A549 treated with CORT108297 at 1 μM for 4 hours (cell line): ENCODE measurements at places on chromosomes 2 and 18. TPM values are rescaled to one million over a fixed set of nuclear protein-coding genes. Genes with fewer than 3 reads are reported as not detected.

SOX11 gene
- total RNA-seq = not detected in 5 replicates

KCNJ13 gene
- not detected in 5 replicates for total RNA-seq

CNTNAP5 gene
- not detected in 5 replicates for total RNA-seq

REEP1 gene
- 0.67 to 0.87 TPM (median 0.74 TPM) in 5 replicates for total RNA-seq

SERPINB10 gene
- not detected in 5 replicates for total RNA-seq

IRS1 gene
- total RNA-seq = 13.6 to 20.2 TPM (median 17.2 TPM) in 5 replicates

COBLL1 gene
- 2.9 to 4.5 TPM (median 3.9 TPM) in 5 replicates for total RNA-seq

UCN gene
- total RNA-seq = 0.48 to 2.5 TPM (median 1.6 TPM) in 5 replicates

GBX2 gene
- total RNA-seq = 2.1 to 3.1 TPM (median 2.9 TPM) in 5 replicates

PDE6D gene
- 20.0 to 25.0 TPM (median 23.4 TPM) in 5 replicates for total RNA-seq

LOXHD1 gene
- not detected in 5 replicates for total RNA-seq

IL1RL2 gene
- 0.05 TPM in 1 of 5 replicates, not detected in the others for total RNA-seq

COL4A4 gene
- total RNA-seq = 1.2 to 2.7 TPM (median 1.7 TPM) in 5 replicates

PLCL1 gene
- 0.02 TPM in 1 of 5 replicates, not detected in the others for total RNA-seq

PLGLB1 gene
- total RNA-seq = 0.38 to 1.0 TPM (median 0.80 TPM) in 5 replicates

RALBP1 gene
- total RNA-seq = 23.9 to 30.6 TPM (median 28.1 TPM) in 5 replicates

AGXT gene
- not detected in 5 replicates for total RNA-seq

RBM43 gene
- 2.5 to 3.7 TPM (median 3.4 TPM) in 5 replicates for total RNA-seq

SCN7A gene
- 0.01 TPM in 1 of 5 replicates, not detected in the others for total RNA-seq

SLC11A1 gene
- 0.15 to 0.41 TPM (median 0.28 TPM) in 5 replicates for total RNA-seq

SPC25 gene
- total RNA-seq = 15.7 to 21.5 TPM (median 20.3 TPM) in 5 replicates

TRAK2 gene
- total RNA-seq = 10.5 to 15.3 TPM (median 13.1 TPM) in 5 replicates

NDUFAF7 gene
- total RNA-seq = 18.1 to 20.6 TPM (median 19.8 TPM) in 5 replicates

LYG1 gene
- total RNA-seq = 0.82 to 2.2 TPM (median 1.4 TPM) in 5 replicates

TSPYL6 gene
- total RNA-seq = not detected in 5 replicates

DAPL1 gene
- not detected in 5 replicates for total RNA-seq

HOXD4 gene
- 0.14 to 0.62 TPM (median 0.49 TPM) in 5 replicates for total RNA-seq

DTNA gene
- 0.14 to 0.29 TPM (median 0.23 TPM) in 5 replicates for total RNA-seq

PLA2R1 gene
- 1.7 to 2.7 TPM (median 2.5 TPM) in 5 replicates for total RNA-seq

DPY30 gene
- 108 to 117 TPM (median 114 TPM) in 5 replicates for total RNA-seq

TMEM200C gene
- 0.04 to 0.05 TPM in 2 of 5 replicates, not detected in the others for total RNA-seq

CCDC178 gene
- total RNA-seq = not detected in 5 replicates
